ENCODE measurements at places on chromosomes 1 and 21. TPM values are rescaled to one million over a fixed set of nuclear protein-coding genes. Genes with fewer than 3 reads are reported as not detected.

Gene LAMB3
- total RNA-seq: 10.7 TPM

Gene NBPF15
- 70.1 TPM for total RNA-seq

Gene S100A16
- 50.2 TPM for total RNA-seq

Gene FAM167B
- 3.8 TPM for total RNA-seq

Gene GCSAML
- not detected for total RNA-seq

Gene AIM2
- 2.1 TPM for total RNA-seq

Gene PI4KB
- total RNA-seq: 52.1 TPM

Gene MXRA8
- total RNA-seq: 24.3 TPM

- DNase-seq: no peak
These were observed 60.7 kb downstream of the ADARB1 start for GRCh38 chr21:45135122-45135521.

GRCh38 chr1:98422816-98423215, 238.7 kb upstream of the SNX7 start:
- DNase-seq: no peak

DNA sequence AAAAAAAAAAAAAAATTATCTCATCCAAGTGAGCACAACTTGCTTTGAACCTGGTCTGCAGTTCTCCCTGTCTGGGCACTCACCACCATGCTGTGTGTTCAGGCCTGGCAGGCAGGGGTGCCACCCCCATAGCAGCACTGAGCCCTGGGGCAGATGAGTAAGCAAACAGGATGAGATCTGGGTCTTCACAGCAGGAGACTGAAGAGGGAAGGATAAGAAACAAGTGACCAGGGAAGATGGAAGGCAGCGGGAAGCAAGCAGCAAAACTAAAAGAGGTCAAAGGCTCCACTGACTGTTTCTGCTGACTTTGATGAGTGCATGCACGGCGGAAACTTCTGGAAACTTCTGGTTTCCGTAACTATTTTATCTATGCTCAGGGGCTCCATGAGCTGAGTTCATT, 133.5 kb upstream of the SOD1 start:
- no peak for DNase-seq

GRCh38 chr1:223843934-223844786, 1.6 kb downstream of the TP53BP2 start:
- DNase-seq: no peak

DNA sequence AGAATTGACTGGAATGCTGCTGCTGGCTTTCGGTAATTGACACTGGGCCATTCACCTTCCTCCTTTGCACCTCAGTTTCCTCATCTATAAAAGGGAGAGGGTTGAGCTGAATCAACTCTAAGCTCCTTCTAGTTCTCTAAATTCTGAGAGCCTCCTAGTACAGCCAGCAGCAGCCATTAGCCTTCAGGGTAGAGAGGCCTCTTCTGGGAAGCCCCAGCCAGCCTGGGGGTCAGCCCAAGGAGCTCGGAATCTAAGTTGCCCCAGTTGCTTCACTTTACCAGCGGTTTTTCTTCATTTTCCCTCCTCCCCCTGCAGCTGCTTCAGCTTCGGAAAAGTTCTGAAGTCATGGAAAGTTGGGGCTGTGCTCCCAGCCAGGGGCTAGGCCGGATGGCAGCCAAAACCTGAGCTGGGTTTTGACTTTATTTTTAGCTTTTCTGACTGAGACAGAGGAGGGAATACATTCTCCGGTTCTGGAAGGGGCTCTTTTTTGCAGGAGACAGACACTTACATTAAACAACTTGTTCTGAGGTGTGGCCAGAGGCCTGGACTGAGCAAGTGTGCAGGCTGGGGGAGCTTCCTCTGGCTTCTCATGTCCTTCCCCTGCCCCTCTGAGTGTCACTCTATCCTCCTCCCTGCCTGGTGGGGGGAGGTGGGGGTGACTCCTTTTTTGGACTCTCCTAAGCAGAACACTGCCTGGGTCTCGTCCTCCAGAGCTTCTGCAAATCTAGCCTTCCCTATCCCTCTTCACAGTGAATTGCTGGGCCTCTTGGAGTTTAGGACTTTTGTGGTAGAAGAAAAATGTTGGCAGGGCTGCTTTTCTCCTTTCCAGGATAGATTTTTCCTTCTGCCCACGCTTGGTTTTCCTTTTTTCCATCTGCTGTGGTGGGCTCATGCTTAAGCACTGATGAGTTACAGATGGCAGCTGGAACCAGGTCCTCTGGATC, 14.4 kb downstream of the LMNA start:
- no peak for DNase-seq

DNA sequence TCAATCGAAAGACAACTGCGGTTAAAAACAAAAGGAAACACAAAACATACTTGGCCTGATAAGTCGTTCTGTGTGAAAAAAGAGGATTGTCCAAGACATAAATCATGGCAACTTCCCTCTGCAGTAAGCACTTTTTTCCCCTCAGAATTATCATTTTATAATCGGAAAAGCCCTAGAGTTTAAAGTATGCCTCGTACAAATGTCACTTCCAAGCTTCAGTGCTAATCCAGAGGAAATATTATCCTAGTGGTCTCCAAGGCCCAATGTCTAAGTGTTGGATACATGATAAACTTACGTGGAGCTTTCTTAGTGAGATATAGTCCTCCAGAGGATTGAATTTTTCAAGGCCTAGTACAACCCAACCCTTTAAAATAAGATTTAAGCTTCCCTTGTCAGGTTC, 11.2 kb upstream of the NTMT2 start:
- no peak for DNase-seq

DNA sequence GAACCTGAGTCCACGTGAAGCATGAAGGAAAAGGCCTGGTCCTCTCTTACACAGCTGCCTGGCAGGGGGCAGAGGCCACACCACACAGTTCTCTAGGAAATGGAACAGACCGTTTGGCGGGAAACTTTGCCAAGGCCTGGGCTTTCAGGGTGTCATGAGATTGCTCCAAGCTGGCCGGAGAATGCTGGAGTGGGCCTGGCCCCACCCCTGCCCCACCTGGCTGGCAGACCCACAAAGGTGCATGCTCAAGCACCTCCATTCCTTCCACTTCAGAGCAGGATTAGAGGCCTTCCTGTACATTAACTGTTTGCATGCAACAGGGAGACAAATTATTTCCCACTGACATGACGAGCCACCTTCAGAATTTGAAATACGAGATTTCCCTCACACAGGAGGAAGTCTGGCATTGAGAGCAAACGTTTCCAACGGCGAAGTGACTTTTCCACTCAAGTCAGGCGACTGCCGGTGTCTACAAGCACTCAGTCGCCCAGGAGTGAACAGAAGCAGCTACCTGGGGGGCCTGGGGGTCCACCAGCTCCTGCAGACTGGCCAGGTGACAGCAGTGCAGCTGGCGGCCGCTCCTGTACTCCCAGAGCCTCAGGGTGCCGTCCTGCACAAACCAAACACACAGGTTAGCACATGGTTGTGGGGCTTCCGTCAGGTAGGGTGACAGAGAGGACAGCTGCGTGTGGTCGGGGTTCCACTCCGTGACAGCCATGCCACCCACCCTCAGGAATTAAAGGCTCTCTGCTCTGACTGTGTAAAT, 24.0 kb downstream of the WDR4 start:
- no peak for DNase-seq

DNA sequence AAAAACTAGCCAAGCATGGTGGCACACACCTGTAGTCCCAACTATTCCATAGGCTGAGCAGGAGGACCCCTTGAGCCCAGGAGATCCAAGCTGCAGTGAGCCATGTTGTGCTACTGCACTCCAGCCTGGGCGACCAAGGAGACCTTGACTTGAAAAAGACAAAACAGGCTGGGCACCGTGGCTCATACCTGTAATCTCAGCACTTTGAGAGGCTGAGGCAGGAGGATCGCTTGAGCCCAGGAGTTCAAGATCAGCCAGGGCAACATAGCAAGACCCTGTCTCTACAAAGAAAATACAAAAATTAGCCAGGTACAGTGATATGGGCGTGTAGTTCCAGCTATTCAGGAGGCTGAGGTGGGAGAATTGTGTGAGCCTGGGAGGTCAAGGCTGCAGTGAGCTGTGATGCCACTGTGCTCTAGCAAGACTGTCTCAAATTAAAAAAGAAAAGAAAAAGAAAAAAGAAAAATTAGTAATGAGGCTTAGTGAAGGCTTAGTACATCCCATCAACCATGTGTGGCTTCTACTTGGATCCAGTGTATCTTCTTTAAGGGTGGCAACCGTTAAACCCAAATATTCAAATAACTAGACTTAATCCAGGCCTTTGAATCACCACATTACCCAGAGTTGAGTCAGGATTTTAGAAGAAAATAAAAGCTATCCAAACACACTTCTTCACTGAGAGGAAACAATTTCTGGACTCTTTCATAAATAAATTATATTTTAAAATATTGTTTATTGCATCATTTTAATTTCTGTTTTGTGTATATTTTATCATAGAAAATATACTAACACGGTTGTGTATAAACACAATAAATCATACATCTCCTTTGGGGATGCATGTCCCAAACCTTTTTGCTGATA, 74.3 kb upstream of the RAB4A start:
- no peak for DNase-seq

DNA sequence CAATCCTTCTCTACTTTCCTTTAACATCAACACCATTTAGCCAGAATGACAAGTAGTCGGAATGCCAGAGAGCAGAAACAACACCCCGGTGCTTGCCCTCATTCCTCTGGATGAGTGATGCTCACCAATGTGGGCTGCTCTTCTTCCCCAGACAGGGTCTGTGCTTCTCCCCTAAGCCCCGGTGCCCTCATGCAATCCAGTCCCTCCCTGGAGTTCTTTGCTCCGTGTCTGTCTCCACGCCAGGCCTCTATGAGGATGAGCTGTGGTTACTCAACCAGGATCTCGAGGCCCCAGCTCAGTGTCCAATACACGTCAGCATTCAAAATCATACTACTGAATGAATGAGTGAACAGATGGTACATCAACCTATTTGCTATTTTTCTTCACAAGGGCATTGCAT, 29.7 kb upstream of the PDE9A start:
- no peak for DNase-seq

GRCh38 chr1:178928041-178928440, 57.2 kb upstream of the ANGPTL1 start:
- no peak for DNase-seq

DNA sequence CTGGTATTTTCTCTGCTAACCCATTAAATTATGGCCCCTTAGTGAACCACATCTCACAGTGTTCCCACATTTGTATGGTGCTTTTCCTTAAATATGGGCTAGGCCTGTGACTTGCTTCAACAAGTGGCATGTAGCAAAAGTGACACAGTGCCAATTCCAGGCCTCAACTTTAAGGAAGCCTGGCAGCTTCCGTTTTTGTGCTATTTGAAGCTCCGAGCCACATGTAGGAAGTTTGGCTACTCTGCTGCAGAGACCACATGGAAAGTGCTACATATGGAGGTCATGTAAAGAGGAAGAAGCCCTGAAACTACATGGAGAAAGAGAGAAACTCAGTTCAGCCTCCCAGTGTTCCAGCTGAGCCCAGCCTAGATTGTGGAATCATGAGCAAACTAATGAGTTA, 28.5 kb upstream of the DR1 start:
- no peak for DNase-seq

- DNase-seq: no peak
These were observed 443.2 kb downstream of the CAMTA1 start for GRCh38 chr1:7228252-7228961.
